SK-N-SH (cell line): ENCODE measurements at places on chromosomes 2 and 18.

DNA sequence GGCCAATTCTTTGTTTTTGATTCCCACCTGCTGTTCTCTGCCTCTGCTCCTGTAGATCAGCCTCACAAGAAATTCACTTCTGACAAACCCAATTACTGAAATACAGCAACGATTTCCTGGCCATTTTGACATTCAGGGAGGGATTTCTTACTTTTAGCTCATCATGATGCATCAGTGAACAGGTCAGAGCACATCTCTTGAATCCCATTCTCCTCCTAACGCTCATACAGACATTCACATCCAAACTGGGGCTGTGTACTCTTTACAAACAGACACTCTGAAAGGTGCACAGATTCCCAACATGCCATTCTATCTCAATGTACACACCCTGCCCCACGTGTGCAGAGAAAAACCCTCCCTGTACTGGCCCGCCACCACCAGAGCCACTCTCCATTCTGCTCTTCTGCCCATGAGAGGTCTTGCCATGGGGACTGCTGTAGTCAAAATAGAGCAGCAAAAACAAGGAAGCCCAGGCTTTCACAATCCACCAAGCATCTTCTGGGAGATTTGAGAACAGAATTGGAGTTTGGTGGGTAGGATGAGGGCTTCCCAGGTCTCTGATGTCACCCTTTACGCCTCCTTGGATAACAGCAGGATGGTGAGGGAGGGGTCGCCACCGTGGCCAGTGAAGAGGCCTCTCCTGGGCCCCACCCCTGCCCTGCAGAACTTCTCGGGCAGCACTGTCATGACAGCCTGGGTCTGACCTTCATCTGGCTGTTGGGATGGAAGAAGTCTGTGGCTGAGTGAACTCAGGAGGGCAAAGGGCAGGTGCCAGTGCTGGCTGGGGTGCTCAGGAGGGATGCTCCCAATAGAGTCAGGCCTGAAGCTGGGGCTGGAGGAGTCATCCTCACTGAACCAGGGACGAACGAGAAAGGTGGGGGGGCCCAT lies 41.9 kb upstream of the ZFP36L2 start:
- DNase-seq: no peak

DNA sequence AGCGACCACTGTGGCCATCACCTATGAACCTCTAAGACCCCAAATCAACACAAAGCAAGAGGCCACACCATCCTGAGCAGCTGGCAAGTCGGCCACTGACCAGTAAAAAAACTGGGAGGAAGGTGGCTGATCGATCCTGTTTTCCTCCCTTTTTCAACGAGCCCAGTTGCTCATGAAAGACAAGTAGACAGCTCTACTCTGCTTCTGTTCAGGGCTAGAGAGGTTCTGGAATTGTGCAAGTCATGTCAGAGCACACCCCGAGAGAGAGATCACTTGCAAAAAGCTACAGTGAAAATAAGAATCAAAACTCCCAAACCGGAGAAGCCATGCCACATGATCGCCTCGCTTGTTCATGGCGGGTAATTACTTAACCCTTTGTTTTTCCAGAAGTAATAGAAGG lies 34.6 kb downstream of the ZNF516 start:
- DNase-seq: no peak

GRCh38 chr18:77074431-77074830 lies 58.2 kb downstream of the MBP start:
- DNase-seq: no peak

DNA sequence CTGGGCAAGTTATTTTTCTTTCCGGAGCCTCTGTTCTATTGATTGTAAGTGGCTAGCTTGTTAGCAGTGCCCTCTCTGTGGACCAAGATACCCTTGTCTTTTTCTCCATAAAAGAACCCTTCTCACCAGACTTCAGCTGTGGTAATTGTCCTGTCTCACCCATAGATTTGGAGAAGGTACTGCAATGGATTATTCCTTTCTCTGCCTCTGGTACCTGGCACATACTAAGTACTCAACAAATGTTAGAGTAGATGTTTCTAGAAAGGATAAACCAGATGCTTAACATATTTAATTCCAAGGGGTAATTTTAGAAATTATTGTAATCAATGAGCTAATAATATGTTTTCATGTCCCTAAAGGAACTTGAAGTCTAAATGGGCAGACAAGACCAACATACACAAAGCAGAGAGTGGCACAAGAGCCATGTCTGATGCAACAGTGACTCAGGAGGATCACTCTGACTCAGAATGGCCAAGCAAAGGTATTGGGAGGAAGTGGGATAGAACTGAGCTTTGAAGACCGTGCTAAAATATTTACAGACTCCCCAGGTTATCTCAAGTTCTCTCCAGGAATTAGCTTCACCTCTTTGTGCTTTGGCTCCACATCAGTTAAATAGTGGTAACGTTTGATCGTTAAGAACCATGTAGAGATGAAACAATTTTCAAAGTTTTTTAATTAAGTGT lies 129.7 kb upstream of the OSR1 start:
- no peak for DNase-seq

- DNase-seq: peak; percentile 39
Measured at GRCh38 chr2:68292108-68292710, 27.5 kb downstream of the CNRIP1 start.

GRCh38 chr18:8703781-8704301 lies 1.5 kb upstream of the MTCL1 start:
- DNase-seq: no peak

- DNase-seq: no peak
Measured at GRCh38 chr2:406876-407275, 119.0 kb upstream of the ALKAL2 start.

DNA sequence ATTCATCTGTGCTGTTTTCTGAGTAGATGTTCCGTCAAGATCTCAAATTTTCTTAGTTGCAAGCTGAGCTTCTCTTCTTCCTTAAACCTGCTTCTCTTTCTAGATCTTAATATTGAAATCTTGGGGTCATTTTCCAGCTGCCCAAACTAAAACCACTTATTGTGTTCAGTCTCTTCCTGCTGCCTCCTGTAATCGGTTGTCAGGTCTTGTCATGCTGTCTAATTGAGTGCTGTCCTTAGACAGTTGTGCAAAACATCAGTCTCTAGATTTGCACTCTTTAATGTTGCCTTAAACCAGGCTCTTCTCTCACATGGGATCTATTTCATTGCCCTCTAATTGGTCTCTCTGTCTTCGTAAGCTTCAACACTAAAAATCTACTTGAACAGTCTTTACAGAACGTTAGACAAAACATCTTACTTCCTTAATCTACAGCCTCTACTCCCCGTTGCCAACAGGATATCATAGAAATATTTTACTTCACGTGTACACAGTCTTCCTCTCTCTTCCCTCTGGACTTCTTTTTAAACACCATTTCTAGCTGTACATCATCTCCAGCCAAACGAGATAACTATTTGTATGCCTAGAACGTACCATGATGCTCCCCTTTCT lies 34.9 kb downstream of the GPD2 start:
- no peak for DNase-seq

GRCh38 chr2:59171019-59171418 lies 929.9 kb upstream of the FANCL start:
- no peak for DNase-seq

DNA sequence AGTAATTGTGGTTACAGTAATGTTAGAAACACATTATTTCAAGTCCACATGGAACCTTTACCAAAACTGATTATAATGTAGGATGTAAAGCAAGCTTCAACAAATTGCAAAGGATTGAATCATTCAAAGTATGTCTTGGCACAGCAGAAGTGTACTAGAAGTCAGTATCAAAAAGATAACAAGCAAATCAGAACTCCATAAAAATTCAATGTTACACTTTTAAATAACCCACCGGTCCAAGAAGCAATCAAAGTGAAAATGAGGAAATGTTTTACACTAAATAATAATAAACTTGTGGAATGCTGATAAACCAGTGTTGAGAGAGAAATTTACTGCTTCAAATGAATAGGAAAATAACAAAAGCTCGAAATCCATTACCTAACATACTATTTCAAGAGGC lies 47.7 kb downstream of the TTC21B start:
- DNase-seq: no peak

- no peak for DNase-seq
Measured at GRCh38 chr18:3494245-3494526, 44.2 kb downstream of the TGIF1 start.

DNA sequence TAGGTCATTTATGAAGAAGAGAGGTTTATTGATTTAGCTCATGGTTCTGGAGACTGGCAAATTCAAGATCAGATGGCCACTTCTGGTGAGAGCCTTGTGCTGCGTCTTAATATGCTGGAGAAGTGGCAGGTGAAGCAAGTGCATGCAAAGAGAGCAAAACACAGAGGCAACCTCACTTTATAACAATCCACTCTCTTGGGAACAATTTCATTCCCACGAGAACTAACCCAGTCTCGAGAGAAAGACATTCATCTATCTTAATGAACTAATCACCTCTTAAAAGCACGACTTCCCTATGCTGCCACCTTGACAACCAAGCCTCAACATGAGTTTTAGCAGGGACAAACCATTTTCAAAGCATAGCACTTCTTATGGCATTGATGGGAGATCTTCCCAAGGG lies 186.5 kb upstream of the RASGRP3 start:
- DNase-seq: no peak

DNA sequence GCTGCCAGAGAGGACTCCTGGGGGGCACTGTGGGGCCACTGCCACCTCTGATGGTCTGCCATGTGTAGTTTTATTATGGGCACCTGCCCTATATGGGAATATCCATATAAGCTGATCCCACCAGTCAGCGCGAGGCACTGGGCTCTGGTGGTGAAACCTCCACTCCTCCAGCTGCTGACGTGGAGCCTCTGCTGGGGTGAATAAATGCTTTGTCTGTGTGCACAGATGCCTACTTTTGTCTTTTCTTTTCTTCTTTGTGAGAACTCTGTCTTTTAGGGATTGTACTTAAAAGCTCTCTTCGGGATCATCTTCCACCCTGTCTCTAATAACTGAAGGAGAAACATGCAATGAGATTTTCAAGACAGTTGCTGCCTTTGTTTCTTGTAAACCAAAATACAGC lies 68.9 kb upstream of the NCK2 start:
- DNase-seq: no peak

- DNase-seq: no peak
Measured at GRCh38 chr18:72871091-72871490, 3.3 kb upstream of the NETO1 start.

GRCh38 chr18:24878289-24878688 lies 417.9 kb downstream of the HRH4 start:
- peak; percentile 27 for DNase-seq

GRCh38 chr2:199972088-199972626 lies 16.8 kb downstream of the MAIP1 start:
- DNase-seq: no peak

GRCh38 chr2:193187816-193188215 lies 993.1 kb upstream of the TMEFF2 start:
- no peak for DNase-seq

GRCh38 chr2:8290771-8291352 lies 391.0 kb upstream of the ID2 start:
- no peak for DNase-seq

GRCh38 chr2:108407864-108408729 lies 30.3 kb downstream of the SULT1C4 start:
- DNase-seq: no peak

DNA sequence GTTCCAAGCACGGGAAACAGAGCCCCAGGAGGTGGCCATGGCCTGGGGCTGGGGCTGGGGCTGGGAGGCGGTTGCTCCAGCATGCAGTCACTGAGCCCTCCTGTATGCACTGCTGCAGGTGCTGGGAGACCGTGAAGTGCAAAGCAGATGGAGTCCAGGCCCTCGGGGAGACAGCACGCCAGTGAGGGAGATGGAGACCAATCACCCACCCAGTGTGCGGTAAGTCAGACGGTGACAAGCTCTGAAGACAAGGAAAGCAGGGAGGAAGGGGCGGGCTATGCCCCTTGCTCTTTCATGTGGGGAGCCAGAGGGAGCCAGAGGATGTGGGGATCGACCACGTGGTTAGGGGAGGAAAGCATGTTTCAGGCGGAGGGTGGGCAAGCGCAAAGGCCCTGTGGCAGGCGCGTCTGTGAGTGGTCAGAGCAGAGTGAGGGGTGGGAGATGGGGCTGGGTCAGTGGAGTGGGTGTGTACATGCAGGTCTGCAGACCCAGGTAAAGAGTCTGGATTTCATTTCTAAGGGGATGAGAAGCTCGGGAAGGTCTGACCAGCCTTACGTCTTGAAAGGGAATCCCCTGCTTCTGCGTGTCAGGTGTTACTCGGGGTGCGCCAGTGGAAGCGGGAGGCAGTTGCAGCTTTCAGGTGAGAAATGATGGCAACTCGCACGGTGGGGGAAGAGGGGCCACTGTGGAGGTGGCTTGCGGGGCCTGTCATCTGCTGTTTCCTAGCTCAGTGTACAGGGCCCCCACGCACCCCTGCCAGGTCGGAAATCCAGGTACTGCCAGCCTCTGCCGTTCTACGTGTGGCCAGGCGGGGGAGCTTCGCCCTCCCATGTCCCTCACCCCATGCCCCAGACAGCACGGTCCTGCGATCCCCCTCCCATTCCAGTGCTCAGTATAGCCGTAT lies 19.4 kb downstream of the RRM2 start:
- peak; percentile 88 for DNase-seq

DNA sequence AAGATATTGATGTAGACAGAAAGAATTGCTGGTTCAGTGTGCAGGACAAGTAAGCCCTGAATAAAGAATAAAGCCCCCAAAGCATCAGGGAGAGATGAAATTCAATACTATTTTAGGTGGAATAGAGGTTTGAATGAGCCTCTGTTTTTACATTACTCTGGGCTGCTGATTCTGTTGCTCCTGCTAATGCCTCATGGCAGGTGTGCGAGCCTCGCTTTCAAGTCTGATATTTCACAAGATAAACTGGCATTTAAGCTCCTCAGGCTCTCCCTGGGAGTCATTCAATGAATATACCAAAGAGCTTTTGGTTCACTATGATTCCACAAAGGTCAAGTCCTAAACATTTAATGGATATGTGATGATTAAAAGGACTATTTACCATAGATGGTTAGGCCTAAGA lies 601.0 kb upstream of the SLC39A10 start:
- no peak for DNase-seq

GRCh38 chr2:37851828-37852584 lies 73.1 kb upstream of the RMDN2 start:
- no peak for DNase-seq

GRCh38 chr2:20706217-20706616 lies 39.3 kb downstream of the GDF7 start:
- DNase-seq: no peak

- DNase-seq: no peak
Measured at GRCh38 chr2:146576339-146577111, 1268.3 kb upstream of the ACVR2A start.

DNA sequence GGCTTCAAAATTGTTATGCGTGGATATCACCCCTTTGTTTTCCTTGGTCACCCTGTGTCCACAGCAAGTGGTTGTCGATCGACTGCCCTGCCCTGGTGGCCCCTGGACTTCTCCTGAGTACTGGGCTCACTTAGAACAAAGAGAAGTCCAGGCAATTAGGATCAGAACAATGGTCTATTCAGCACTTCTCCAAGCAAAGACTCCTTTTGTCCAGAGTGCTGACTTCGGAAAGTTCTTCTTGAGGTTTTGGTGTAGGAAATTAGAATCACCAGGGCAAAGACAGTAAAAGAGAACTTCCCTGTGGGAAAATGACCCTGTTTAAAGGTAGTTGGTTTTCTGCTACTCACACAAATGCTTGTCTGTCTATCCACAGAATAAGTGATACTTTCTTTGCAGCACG lies 173.9 kb downstream of the FHOD3 start:
- DNase-seq: no peak
